Left ventricle myocardium superior (tissue), 1 donor: ENCODE measurements at places on chromosomes 3 and 15. TPM values are rescaled to one million over a fixed set of nuclear protein-coding genes. Genes with fewer than 3 reads are reported as not detected.

DNA sequence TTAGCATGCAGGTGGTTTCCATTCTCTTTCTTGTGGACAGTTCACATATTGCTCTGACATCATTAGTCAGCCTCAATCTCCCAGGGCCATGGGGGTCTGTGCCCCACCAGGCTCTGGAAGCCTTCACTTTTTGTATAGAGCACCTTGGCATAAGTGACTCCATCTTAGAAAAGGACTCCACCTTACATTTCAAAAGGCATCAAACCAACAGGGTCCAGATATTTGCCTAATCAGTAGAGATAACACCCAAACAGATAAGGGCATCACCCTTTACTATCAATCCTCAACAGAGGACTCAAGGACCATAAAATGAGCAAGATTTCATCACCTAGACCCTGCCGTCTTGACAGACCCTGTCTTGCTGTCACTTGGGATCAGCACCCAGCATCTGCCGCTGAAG, 35.7 kb upstream of the LCTL start:
- DNase-seq: no peak

The GOLGA8S gene
- 0.40 TPM for total RNA-seq

The SCAP gene
- total RNA-seq: 53.0 TPM

GRCh38 chr3:60010781-60011180, 961.0 kb upstream of the CFAP20DC start:
- DNase-seq: no peak

The WDR76 gene
- 1.5 TPM for total RNA-seq

GRCh38 chr3:46599590-46599989, 12.7 kb upstream of the FAM240A start:
- DNase-seq: no peak

GRCh38 chr3:129501630-129502029, 26.8 kb upstream of the RHO start:
- no peak for DNase-seq

The CHRNA7 gene
- total RNA-seq: 0.55 TPM

- DNase-seq: no peak
Observed at GRCh38 chr3:131540143-131540542, 37.4 kb upstream of the MRPL3 start.

DNA sequence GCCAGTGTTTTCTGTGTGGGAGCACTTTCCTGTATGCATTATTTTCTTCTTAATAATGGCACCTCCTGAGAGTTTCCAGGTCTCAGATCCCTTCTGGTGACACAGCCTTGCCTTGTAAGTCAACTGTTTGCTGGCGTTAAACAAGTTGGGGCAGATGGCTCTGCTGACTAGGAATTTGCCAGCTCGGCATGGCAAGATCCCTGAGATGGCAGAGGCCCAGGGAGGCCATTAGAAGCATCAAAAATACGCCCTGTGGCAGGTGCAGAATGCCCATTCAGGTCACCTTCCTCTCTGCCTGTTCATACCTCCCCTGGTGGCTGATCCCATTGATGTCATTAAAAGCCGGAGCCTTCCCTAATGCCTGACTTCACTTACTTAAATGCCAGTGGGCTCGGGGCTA, 320.9 kb upstream of the CTDSPL start:
- no peak for DNase-seq

The CACNA2D3 gene
- total RNA-seq: 26.9 TPM

GRCh38 chr3:157204431-157204830, 44.5 kb upstream of the CCNL1 start:
- no peak for DNase-seq

DNA sequence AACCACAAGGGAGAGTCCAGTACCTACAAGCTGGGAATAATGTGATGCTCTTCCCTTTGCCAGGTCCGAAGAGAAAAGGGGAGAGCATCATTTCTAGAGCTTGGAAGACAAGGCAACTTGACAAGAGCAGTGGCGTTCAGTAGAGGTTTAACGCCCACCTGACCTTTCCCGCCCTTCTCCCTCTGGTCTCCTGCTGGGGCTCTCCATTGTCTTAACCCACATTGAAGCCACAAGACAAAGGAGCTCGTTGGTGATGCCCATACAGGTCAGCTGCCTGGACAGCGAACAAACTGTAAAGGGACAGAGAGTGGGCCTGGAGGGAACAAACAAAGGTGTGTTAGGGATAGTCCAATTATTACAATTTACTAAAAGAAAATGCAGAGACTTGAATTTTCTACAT, 13.1 kb upstream of the DUT start:
- DNase-seq: no peak

The AADACL2 gene
- total RNA-seq: not detected

DNA sequence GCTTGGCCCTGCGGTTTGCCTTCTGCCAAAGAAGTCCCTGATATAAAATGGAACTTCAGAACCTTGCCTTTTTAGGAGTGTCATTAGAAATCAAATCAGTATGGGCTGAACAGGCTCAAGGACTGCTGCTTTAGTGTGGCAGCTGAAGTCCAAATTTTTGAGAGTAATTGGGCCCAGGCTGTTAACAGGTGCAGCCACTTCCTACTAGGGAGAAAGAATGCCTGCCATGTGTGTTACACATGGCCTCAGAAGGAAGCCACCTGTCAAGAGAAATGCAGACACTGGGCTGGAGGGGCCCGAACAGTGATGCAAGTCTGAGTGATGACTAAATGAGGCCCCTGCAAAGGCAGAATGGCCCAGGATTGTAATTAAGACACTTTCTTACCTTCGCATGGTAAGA, 786.7 kb upstream of the CFAP20DC start:
- DNase-seq: no peak

GRCh38 chr3:194951931-194952582, 266.4 kb downstream of the FAM43A start:
- no peak for DNase-seq

DNA sequence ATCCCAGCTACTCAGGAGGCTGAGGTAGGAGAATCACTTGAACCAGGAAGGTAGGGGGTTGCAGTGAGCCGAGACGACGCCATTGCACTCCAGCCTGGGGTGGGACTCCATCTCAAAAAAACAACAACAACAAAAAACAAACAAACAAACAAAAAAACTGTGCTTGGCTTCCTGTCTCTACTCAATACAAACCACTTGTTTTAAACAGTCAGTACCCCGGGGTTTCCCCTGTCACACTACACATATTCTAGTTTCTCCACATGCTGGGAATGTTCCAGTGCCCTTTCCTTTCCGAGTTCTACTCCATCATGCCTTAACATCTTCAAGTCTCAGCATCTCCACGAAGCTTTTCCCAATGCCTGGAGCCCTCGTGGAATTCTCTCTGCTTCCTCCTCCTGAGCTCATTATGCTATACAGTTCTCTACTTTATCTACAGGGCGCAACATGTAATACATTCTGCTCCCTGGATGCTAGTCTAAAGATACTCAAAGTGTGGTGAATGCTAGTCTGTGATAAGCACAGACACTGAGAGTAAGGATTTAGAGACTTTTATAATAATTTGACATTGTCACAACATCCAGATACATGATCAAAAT, 7.8 kb downstream of the EMC3 start:
- no peak for DNase-seq

GRCh38 chr3:177601152-177601551, 403.9 kb upstream of the TBL1XR1 start:
- no peak for DNase-seq

GRCh38 chr3:87958289-87958688, 100.5 kb downstream of the CGGBP1 start:
- no peak for DNase-seq

- DNase-seq: no peak
Observed at GRCh38 chr3:68919000-68919399, 13.3 kb downstream of the TAFA4 start.

The UACA gene
- 32.9 TPM for total RNA-seq

- DNase-seq: no peak
Observed at GRCh38 chr3:120622457-120622856, 26.3 kb downstream of the NDUFB4 start.

DNA sequence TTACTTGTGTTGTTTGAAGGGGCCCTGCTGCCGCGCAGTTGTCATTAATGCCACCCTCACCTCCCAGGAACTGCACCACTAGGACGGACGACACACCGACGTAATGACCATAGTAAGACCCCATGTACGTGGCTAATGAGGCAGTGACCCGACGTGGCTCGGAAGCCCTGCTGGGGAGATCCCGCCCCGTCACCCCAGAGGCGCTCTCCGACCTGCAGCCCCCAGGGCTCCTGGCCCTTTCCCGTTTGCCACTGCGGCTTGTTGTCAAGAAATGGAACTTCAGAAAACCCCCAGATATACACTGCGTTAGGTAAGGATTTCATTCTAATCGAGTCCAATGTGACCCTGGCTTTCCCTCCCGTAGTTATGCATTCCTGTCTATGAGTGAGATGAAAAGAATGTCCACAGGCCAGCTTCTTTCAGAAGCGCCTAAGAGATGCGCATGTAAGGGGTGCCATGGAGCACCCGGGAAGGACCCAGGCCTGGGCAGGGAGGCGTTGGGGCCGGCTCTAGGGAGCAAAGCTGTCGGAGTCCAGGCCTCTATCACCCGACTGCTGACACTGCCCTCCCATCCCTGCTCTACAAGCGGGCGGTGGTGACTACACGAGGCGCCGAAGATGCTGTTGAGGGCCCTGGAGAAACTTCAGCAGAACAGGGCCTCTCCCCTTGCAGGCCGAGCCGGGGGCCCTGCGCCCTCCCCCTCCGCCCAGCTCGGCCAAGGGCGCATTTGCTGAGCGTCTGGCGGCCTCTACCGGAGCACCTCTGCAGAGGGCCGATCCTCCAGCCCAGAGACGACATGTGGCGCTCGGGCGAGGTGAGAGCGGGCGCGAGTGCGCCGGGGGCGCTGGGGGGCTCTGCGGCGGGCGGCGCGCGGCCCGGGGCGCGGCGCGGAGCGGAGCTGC, at the start of gene GABRA5:
Gene GABRA5 (plus strand): TSS at position 765 of the 902 bp plus-strand sequence. CDS start 2,187 bp downstream, outside the sequence.
- DNase-seq: peak; percentile 63

- DNase-seq: no peak
Observed at GRCh38 chr15:90677807-90678790, 39.0 kb upstream of the BLM start.

- DNase-seq: no peak
Observed at GRCh38 chr3:174973465-174973864, 114.3 kb downstream of the NAALADL2 start.

- DNase-seq: no peak
Observed at GRCh38 chr3:107315141-107315540, 62.1 kb upstream of the CCDC54 start.
